ENCODE measurements at places on chromosomes 6 and 20.

- no peak for DNase-seq
Observed at GRCh38 chr6:159801935-159802334, 1.9 kb downstream of the PNLDC1 start.

DNA sequence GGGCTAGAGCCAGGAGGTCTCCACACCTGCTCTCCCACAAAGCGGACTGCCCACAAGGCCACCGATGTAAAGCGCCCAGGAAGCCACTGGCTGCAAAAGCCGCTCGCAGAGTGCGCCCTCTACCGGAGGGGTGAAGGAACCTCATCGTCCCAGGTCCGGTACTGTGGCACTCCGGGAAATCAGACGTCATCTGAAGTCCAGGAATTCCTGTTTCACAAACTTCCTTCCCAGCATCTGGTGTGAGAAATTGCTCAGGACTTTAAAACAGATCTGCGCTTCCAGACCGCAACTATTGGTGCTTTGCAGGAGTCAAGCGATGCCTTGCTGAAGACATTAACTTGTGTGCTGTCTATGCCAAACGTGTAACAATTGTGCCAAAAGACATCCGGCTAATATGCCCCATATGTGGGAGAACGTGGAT, 115.1 kb upstream of the ARID1B start:
- DNase-seq, result peak; percentile 95

- no peak for DNase-seq
Observed at GRCh38 chr6:132952986-132953385, 138.6 kb downstream of the RPS12 start.

DNA sequence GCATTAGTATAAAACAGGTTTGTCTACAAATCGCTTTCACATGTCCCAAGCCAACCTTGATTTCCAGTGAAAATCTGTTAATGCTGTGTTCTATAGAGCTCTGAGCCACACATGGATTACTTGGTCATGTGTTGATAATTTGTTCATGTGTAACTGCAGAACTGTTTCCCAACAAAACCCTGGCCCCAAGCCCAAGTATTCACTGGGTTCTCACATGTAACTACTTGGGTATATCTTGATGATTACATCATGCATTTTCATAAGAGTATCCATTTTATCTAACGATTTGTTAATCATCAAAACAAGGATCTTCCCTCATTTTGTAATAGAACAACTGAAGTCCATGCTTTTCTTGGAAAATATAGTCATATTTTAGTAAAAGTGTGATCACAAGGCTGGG, 657.6 kb downstream of the PRKN start:
- DNase-seq, result no peak

DNA sequence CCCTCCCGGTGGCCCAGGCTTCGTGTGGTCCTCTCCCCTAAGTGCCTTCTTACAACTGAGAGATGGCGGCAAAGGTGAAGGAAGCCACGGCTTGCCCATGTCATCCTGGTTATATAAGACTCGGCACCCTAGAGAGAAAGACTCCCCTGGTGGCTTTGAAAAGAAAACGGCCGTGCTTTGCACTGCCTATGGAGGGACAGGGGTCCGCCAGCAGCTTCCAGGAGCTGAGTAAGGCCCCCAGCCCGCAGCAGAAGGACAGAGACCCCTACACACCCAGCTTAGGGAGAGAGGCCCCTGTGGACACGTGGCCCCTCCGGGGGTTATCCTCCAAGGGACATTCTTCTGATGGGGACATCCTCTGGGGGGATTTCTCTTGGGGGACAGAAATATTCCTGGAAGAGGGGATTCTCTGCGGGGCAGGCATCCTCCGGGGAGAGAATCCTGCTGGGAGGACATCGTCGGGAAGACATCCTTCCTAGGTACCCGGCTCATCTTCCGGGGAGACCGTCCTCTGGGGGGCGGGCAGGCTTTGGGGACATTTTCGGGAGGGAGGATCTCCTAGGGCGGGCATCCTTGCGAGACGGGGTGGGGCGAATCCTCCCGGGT, 511 bp upstream of the OGFR start:
- no peak for DNase-seq

DNA sequence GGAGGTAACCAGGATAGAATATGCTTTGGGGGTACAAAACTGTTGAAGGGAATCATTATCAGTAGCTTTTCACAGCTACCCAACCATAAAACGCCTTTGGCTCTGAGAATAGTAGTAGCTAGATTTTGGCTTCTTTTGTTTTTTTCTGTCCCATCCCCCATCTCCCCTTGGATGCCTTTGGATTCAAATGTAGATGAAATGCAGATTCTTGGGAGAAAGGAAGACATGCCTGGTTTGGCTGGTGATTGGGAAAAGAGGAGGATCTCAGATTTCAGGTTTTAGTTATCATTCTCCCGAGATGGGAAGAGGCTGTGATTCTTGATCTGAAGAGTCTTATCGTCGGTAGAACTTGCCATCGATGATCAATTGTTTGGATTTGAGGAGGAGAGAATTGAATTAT, 3.5 kb upstream of the CDYL start:
- no peak for DNase-seq

- DNase-seq, result no peak
Observed at GRCh38 chr6:106377061-106377540, 16.6 kb downstream of the CRYBG1 start.

GRCh38 chr6:130982941-130983456, 80.0 kb downstream of the EPB41L2 start:
- no peak for DNase-seq

GRCh38 chr6:161226009-161226964, 47.6 kb downstream of the AGPAT4 start:
- no peak for DNase-seq

DNA sequence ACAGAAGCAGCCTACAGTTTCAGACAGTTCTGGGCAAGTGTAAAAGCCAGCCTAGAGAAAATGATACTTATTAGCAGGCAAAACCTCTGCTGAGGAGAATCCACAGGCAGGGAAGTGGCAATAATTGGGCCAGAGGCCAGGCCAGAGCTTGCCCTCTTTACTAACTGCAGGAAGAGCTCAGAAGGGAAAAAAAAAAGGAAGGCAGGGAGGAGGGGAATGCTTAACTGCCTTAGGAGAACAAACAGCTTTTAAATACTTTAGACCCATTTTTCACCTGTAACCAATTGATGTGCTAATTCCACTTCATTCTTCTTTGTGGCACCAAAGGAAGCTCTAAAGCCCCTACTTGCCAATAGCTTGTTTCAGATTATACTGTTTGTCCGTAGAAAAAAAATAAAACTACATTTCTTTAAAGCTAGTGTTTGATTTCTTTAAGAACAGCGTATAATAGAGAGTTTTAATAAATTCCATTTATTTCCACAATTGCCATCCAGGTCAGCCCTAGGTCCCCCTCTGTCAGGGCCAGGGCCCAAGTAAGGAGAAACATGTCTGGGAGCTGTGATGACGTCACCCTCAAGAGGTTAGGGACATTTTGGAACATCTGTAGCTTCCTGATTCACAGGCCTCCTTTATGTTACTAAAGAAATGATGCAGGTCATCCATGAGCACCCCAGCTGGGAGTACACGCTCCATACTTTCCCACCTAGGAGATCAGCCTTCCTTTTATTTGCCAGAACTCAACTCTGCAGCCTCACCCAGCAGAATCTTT, 384.3 kb downstream of the CDC5L start:
- peak; percentile 67 for DNase-seq

DNA sequence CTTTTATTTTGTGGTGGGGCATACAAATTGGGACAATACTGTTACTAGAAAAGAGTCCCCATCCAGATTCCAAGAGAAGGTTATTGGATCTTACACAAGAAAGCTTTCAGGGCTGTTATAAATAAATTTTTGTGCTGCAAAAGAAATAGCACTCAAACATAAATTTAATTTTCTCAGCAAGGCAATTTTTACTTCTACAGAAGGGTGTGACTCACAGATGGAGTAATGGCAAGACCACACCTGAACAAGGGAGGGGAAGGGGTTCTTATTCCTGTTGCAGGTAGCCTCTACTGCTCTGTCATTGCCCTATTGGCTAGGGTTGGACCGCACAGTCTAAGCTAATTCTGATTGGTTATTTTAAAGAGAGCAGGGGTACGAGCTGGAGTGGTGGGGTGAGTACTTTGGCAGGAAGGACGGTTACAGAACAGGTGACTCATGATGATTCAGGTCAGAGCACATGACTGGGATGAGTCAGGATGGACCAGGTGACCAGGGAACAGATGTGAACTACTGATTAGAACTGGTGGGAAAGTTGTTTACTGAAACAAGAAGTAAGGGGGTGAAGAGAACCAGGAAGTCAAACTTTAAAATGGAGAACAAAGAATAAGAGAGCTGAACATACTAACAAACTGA, 41.1 kb downstream of the CNR1 start:
- DNase-seq, result peak; percentile 83

GRCh38 chr20:10432079-10432478, 1.9 kb downstream of the MKKS start:
- DNase-seq, result no peak

DNA sequence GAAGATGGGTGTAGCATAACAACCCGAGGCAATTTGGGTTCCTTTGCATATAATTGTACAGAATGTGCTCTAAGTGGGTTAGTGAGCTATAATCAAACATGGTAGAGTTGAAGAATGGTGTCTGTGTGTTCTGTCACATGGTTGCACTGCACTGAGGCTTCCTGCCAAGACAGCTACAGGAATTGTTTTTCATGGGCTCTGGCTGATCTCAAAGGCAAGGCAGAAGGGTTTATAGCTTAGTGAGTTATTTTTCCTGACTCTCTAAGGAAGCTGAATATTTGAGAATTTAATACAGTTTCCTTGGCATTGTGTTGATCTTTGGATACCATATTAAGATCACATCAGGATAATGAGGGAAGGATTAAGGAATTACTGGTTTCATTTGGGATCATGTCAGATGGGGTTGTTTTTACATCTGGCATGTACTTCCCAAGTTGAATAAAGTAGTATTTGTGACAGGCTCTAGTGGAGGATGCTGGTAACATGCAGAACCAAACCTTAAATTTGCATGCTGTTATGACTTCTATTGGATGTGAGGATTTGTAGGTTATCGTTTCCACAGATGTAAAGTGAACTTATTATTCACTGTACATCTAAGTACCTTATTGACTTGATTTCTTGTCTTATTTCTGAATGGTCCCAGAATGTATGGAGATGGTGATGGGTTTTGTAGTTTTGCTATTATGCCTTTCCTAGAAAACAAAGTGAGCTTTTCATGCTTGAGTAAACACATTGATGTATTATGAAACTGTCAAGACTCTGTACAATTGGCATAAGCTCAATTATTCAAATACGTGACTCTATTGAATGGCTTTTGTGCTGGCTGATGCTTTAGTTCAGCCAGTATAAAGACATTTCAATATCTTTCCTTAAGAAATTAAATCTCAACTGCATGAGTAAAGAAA, 43.3 kb downstream of the LRRC1 start:
- DNase-seq, result peak; percentile 73

- no peak for DNase-seq
Observed at GRCh38 chr6:98975421-98975820, 27.7 kb upstream of the FBXL4 start.

DNA sequence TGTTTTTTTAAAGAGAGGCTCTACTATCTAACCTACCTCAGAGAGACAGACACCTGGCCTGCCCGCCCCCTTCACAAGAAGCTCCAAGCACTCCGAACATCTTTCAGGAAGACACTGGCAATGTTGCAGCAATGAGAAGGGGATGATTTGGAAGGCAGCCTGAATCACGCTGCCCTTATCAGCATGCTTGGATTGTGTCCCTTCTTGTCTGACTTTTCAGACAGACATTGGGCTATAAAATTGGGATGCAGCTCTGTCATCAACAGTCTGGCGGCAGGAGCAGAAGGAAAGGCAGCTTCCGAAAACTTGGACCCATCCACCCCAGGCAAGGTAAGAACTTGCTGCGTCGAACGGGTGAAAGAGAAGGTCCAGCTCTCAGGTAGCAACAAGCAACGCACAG, 56.0 kb downstream of the CDK5RAP1 start:
- no peak for DNase-seq

- no peak for DNase-seq
Observed at GRCh38 chr6:42009844-42010184, 40.5 kb upstream of the TAF8 start.

DNA sequence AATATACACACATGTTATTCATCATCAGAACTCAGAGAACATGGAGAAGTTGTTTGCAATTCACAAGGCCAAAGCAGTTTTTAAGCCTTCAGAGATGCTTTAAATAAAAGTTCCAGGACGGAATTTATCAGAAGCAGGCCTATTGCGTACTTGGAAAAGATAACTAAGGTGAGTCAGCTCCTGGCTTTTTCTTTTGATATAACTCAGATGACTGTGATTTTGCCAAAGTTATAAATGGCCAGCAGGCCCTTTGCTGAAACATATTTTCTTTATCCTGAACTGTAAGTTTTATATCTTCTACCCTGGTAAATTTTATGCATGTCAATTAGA, 55.0 kb upstream of the PLCB1 start:
- no peak for DNase-seq

GRCh38 chr20:11162026-11162775, 488.4 kb upstream of the JAG1 start:
- no peak for DNase-seq

DNA sequence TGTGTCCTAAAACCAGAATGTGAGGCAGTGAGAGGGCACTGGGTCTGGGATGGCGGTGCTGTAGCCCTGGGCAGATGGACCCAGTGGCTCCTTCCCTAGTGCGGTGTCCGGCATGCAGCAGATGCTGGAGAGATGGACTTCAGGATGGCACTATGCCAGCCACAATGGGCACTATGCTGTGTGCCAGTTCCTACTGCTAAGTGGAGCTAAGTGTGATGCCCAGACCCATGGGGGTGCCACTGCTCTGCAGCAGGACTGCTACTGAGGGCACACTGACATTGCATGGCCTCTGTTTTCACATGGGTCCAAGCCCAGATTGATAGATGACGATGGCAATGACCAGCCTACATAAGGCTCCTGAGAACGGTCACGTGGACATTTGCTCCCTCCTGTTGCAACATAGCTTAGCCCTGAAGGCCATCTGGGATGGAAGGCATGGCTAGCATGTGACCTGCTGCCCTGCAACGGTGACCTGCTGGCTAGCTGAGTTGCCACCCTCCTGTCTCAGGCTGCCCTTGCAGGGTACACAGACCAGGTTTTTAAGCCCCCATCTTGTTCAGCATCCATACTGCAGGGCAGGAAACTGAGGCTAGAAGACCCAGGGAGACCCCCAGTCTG, 31.3 kb upstream of the KCNK16 start:
- DNase-seq, result no peak

- DNase-seq, result no peak
Observed at GRCh38 chr6:163605385-163606097, 191.0 kb downstream of the QKI start.

DNA sequence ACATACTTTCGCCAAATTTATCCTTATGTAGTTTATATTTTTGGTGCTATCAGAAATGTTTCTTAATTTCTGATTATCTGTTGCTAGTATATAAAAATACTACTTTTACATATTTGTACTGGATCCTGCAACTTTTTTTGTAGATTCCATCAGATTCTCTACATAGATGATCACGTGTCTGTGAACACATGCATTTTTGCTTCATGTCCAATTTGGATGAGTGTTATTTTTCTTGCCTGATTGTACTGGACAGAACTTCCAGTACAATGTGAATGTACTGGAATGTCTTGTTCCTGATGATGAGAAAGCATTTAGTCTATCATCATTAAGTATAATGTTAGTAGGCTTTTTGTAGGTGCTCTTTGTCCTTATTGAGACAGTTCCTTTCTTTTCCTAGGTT, 25.0 kb upstream of the SSR1 start:
- no peak for DNase-seq

Measured in islet precursor cell (in vitro differentiated cells).